Peyer's patch (tissue), 4 donors: ENCODE measurements at places on chromosomes 7 and 10. TPM values are rescaled to one million over a fixed set of nuclear protein-coding genes. Genes with fewer than 3 reads are reported as not detected.

- peaks cover 6% of the 10 kb centered on the region for H3K4me1 ChIP-seq
- no peak overlapping the region for H3K4me3 ChIP-seq
- no peak for DNase-seq
- no peaks in the 10 kb centered on the region for H3K36me3 ChIP-seq
Observed at GRCh38 chr7:158979023-158979529, 122.7 kb downstream of the DYNC2I1 start.

The LIPN gene
- total RNA-seq = not detected

- DNase-seq = no peak
- no peaks in the 10 kb centered on the region for H3K4me1 ChIP-seq
- no peak overlapping the region for H3K4me3 ChIP-seq
- no peak overlapping the region for H3K27ac ChIP-seq
- H3K27me3 ChIP-seq = no peaks in the 10 kb centered on the region
Observed at GRCh38 chr7:54090652-54091213, 451.4 kb upstream of the VSTM2A start.

The THSD7A gene
- 4.1 TPM for total RNA-seq

The AS3MT gene
- 5.8 TPM for total RNA-seq

The CALU gene
- total RNA-seq = 21.6 TPM

GRCh38 chr10:128630787-128631252 is 504.6 kb upstream of the MKI67 start:
- no peak for DNase-seq
- no peaks in the 10 kb centered on the region for H3K27me3 ChIP-seq
- no peak overlapping the region for H3K27ac ChIP-seq
- no peaks in the 10 kb centered on the region for H3K4me1 ChIP-seq
- no peaks in the 10 kb centered on the region for H3K36me3 ChIP-seq

The OPN1SW gene
- total RNA-seq = not detected

The ITIH5 gene
- 6.3 TPM for total RNA-seq
